ENCODE measurements at places on chromosomes 7 and 10. TPM values are rescaled to one million over a fixed set of nuclear protein-coding genes. Genes with fewer than 3 reads are reported as not detected.

Gene ACTL6B
- not detected for total RNA-seq

Gene IGF2BP3
- not detected for total RNA-seq

- no peak for DNase-seq
These were observed 61.9 kb downstream of the KLHDC10 start for GRCh38 chr7:130131964-130132875.

Gene OLAH
- 0.69 TPM for total RNA-seq

DNA sequence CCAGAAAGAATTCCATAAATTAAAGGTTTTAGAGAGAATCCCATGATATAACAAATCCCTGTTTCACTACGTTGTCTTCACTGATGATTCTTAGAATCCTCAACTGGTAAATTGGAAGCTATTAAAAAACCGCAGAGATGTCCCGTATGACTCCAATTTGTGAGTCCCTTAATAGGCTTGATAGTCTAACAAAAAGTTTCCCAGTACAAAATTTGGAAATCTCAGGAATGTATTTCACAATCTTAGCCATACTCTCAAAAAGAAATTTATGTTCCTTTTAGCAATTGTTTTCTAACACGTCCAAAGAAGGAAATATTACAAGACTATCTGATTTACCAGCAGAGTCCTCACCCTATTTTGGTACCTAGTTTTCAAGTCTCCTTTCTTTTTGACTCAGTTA lies 2.5 kb downstream of the TES start:
- DNase-seq: no peak

DNA sequence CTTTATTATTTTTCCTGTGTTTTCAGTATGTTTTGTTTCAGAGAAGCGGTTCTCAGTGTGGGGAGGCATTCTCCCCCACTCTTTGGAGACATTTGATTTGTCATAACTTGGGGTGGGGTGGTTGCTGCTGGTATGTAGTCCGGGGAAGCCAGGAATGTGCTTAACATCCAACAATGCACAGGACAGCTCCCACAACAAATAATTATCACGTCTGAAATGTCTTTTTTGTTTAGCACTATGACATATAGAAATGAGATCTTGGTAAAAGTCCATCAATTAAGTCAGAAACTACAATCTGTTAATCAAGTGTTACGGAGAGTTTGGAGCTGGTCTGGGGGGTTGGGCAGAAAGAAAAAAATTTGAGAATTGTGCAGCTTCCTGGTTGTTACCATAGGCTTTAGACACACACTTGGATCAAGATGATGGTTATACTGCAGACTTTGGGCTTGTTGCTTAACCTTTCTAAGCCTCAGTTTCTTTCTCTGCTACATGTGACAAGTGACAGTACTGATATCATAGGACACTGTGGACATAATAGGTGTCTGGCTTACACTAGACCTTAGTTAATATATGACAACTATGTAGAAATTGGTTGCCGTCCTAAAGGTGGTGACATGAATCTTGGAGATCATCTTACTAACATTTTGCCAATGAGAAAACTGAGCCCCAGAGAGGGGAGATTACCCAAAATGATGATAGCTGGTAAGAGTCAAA lies 113.7 kb downstream of the LRMDA start:
- DNase-seq: no peak
